ENCODE measurements at places on chromosomes 1 and 21. TPM values are rescaled to one million over a fixed set of nuclear protein-coding genes. Genes with fewer than 3 reads are reported as not detected.

ABL2 gene
- total RNA-seq: 25.6 TPM

DNA sequence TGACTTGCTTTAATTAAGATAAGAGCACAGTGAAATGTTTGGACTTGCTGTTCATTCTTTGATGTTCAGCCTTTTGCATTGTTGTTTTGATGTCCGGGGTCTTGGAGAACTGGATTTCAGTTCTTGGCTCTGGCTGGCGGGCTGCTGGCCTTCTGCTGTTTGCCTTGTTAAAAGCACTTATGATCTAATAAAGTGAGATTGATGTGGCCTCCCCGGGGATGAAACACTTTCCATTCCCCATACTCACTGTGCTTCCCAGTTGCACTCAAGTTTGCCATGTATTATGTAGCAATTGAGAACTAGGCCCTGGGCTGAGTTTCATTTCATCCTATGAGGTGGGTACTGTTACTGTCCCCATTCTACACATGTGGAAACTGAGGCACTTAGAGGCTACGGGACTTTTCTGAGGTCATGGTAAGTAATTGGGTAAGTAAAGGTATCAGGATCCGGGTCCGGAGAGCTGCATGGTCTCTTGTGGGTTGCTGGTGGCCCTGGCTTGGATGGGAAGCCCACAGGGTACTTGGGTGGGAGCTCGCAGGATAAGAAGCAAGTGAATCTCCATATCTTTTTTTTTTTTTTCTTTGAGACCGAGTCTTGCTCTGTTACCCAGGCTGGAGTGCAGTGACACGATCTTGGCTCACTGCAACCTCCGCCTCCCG is 127.7 kb upstream of the ZBTB40 start:
- no peak for DNase-seq

- no peak for DNase-seq
Observed at GRCh38 chr1:44696789-44697345, 22.4 kb downstream of the ARMH1 start.

LCE1F gene
- not detected for total RNA-seq

- no peak for DNase-seq
Observed at GRCh38 chr1:206579747-206580437, 32.4 kb downstream of the EIF2D start.

ZNF683 gene
- total RNA-seq: not detected

GRCh38 chr1:44168520-44169098 is 27.2 kb upstream of the KLF18 start:
- no peak for DNase-seq

C1QA gene
- not detected for total RNA-seq
